ENCODE measurements at places on chromosomes 7 and 10. TPM values are rescaled to one million over a fixed set of nuclear protein-coding genes. Genes with fewer than 3 reads are reported as not detected.

GRCh38 chr7:105849122-105849855 is 27.1 kb downstream of the ATXN7L1 start:
- DNase-seq: no peak

DNA sequence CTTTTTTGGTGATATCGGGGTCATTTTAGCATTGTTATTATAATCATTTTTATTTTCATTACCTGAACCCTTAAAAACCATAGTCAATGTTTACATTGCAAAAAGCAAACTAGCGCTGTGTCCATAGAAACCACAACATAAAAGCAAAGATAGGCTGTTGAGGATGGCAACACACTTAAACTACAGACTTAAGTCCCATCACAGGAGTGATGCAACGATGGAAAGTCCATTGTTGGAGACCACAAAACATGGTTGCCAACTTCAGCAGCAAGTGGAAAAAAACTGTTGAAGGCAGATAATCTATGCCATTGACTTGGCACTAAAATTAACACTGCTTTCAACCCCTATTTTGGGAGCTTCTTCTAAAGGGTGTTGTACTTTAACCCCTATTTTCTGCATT is 398.8 kb upstream of the IGFBP3 start:
- DNase-seq: no peak

Gene KCNH2
- polyA plus RNA-seq: 4.8 TPM

DNA sequence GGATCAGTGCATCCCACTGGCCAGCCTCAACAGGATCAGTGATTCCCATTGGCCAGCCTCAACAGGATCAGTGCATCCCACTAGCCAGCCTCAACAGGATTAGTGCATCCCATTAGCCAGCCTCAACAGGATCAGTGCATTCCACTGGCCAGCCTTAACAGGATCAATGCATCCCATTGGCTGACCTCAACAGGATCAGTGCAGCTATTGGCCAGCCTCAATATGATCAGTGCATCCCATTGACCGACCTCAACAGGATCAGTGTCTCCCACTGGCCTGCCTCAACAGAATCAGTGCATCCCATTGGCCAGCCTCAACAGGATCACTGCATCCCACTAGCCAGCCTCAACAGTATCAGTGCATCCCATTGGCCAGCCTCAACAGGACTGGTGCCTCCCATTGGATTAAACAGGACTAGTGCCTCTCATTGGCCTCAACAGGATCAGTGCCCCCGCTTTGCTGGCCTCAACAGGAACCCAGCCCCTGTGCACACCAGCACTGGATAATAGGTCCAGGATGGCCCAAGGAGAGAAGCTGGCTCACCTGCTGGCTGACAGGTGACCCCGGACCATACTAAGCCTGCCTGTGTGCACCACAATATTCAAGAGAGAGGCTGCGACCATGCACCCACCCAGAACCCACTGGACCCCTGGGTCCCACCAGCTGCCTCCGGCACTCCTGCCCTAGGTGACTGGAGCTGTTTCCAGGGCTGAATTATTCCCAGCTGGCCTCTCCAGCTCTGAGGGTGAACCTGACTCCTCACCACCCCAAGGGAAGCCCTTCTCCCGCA is 59.9 kb downstream of the PDGFA start:
- DNase-seq: no peak

DNA sequence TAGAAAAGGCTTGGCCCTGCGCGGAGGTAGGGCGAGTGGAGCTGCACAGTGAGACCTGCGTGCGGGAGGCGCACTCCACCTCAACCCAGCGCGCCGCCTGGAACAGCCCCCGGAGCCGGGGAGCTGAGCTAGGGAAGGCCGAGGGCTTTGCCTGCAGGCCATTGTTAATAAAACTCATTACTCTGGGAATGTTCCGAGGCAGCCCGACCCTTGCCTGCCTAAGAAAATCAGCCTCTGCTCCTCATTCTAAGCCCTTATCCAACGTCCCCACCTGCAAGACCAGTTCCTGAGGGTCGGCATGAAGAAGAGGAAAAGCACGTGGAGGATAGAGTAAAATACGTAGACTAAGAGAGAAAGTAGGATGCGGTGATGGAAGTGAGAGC is 55.3 kb downstream of the C7orf25 start:
- DNase-seq: no peak

GRCh38 chr10:132685921-132686680 is 99.8 kb downstream of the NKX6-2 start:
- no peak for DNase-seq

GRCh38 chr10:112843623-112844022 is 106.4 kb upstream of the TCF7L2 start:
- DNase-seq: no peak

- no peak for DNase-seq
These were observed 196.1 kb upstream of the TCF7L2 start for GRCh38 chr10:112753961-112754411.

DNA sequence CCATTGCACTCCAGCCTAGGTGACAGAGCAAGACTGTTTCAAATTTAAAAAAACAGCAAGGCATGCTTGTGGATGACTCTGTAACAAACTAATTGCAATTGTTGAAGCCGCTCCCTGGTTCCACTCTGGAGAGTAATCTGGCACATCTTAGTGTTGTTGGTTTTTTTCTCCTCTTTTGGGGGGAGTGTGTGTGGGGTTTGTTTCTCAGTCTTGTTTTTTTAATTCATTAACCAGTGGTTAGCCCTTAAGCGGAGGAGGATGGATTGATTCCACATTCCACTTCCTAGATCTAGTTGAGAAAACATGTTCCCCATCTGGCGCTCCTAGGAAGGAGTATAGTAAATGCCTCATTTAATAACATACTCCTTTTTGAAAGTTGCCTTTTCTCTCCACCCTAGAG is 8.6 kb upstream of the ZNF713 start:
- no peak for DNase-seq

GRCh38 chr10:2212244-2212834 is 475.0 kb upstream of the ADARB2 start:
- DNase-seq: no peak

DNA sequence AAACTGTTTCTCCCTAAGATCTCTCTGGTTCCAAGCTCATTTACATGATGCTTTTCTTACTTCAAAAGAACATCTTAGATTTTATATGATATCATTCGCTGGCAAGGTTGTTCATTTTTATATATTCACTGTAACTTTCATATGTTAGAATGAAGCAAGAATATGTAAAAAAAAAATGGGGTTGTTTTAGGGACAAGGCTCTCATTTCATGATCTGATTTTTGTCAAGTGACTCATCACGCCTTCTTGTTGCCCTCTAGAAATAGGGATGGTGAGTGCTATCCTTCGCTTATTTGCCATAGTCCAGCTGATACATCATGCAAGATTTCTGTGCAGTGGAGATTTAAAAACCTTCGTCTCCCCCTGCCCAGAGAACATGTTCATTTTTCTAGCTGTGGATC is 14.0 kb upstream of the CELF2 start:
- no peak for DNase-seq

Gene MGAM2
- 0.30 TPM for polyA plus RNA-seq

- DNase-seq: no peak
These were observed 45.1 kb downstream of the PTN start for GRCh38 chr7:137298464-137298794.

DNA sequence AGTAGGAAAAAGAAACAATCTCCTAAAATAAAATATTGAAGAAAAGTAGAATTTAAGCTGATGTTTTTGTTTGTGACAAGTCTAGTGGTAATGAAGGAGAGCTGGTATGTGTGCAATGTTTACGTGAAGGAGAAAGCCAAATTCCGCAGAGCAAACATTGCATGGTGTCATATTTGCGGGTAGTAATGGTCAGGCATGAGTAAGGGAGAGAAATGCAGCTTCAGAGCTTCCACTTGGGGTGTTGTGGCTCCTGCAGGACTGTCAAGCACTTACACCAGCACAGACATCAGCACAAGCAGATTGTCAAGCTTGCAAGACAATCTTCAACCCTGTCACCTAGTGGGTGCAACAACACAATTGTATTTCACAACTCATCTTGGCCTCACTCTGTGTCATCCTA is 136.5 kb upstream of the ETV1 start:
- DNase-seq: no peak

GRCh38 chr10:45422207-45422865 is 48.3 kb downstream of the ALOX5 start:
- no peak for DNase-seq

- no peak for DNase-seq
These were observed 1.5 kb downstream of the NRG3 start for GRCh38 chr10:81876253-81877077.

DNA sequence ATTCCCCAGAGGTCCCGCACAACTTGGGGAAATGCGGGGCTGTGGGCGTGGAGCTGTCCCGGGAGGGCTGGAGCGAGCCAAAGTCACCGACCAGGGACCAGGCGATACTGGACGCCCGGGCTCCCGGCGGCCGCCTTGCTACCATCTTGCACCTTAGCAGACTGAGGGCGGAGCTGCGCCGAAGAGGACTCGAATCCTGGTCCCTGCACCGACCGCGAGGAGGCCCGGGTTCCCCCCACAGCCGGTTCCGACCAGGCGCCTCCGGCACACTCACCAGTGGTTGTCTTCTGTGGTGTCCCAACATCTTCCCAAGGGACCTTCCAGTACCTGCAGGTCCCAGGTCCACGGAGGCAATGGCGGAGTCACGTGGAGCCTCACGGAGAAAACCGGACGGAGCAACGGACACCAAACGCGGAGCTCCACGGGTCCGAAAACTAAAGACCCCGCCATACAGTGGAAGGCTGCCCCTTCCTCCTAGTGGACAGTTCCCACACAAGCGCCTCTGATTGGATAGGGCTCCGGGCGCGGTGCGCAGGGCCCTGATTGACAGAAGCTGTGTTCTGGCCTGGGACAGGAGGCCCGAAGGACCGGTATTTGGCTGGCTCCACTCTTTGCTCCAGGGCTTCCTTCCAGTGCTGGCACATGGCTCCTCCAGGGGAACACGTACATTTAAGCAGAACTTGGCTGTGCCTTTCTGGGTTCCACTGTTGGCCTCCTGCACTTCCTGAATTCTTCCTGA is 124.6 kb upstream of the ZNF479 start:
- no peak for DNase-seq

- no peak for DNase-seq
These were observed 72.5 kb upstream of the GSDME start for GRCh38 chr7:24829787-24830186.

- no peak for DNase-seq
These were observed 44.2 kb downstream of the PPIF start for GRCh38 chr10:79391231-79392019.
